Activated T-cell treated with anti-CD3 and anti-CD28 coated beads, Interleukin-2, amount 50 U/mL, for 72 hours (primary cell): ENCODE measurements at places on chromosomes 12 and 14.

- no peak for DNase-seq
Observed at GRCh38 chr14:76034566-76034965, 49.0 kb downstream of the IFT43 start.

DNA sequence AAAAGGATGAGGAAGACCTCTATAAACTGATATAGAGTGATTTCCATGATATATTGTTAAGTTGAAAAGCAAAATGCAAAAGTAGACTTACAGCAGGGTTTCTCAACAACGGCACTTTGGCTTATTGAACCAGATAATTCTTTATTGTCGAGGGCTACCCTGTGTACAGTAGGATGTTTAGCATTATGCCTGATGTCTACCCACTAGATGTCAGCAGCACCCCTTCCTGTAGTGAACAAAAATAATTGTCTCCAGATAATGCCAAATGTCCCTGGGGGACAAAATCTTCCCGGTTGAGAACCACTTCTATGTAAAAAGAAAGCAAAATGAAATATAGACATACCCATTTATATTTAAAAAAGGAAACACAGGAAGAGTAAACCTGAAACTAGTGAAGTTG, 32.4 kb downstream of the ABCD2 start:
- DNase-seq: peak; percentile 1

- DNase-seq: no peak
Observed at GRCh38 chr12:92608151-92609091, 94.4 kb upstream of the PLEKHG7 start.

DNA sequence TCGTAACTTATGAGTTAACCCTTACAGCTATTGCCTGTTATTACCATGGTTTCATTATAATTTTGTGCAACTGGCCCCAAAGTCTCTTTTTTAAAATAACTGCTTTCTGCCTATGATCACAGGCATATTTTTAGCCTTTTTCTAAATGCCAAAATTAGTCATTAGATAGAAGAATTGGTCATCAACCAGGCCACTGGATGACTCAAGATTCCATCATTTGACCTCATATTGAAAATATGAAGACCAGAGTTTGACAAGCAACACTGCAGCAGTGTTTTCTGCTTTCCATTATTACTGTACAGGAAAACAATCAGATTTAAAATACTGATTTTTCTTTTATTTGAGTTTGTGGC, 54.7 kb upstream of the OTOGL start:
- peak; percentile 1 for DNase-seq

DNA sequence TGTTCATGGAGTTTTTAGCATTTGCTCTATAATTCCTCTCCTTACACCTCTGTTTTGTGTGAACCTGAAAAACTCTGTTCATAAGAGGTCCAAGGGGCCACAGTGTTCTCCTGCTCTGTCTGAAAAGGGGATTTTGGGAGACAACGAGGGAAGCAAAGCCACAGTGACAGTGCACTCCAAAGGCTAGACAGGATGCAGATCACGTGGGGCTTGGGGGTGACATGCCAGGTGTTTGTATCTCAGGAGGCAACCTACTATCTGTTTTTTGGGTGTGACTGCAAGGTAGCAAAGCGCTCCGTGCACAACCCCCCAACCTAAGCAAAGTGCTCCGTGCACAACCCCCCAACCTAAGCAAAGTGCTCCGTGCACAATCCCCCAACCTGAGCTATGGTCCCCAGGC, 5.1 kb upstream of the CHD4 start:
- DNase-seq: no peak

DNA sequence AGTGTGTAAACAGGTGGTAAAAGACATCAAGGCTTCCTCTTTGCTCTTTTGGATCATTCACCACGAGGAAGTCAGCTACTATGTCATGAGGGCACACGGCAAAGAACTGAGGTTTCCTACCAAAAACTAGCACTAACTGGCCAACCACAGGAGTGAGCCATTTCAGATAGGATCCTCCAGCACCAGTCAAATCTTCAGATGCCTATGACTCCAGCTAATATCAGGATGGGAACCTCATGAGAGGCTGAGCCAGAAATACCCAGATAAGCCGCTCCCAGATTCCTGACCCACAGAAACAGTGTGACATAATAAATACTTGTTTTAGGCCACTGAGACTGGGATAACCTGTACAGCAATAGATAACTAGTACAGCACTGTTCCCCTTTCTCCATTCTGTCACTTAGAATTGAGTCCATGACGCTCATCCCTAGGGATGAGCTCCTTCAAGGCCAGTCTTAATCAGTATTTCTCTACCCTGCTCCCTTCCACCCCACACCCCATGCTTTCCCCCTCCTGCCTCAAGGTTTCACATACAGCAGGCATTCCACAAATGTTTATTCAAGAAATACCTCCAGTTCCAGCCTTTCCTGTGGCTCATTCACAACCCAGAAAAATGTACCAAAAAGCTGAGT, 68.4 kb downstream of the PPM1H start:
- no peak for DNase-seq

- no peak for DNase-seq
Observed at GRCh38 chr14:54000341-54000811, 43.8 kb upstream of the BMP4 start.

GRCh38 chr14:78638926-78639325, 468.8 kb downstream of the NRXN3 start:
- DNase-seq: no peak

- DNase-seq: no peak
Observed at GRCh38 chr12:68806488-68807237, 1.3 kb upstream of the MDM2 start.

- DNase-seq: no peak
Observed at GRCh38 chr12:92775416-92775815, 72.6 kb downstream of the PLEKHG7 start.

GRCh38 chr12:131913666-131914065, 15.4 kb upstream of the PUS1 start:
- no peak for DNase-seq

DNA sequence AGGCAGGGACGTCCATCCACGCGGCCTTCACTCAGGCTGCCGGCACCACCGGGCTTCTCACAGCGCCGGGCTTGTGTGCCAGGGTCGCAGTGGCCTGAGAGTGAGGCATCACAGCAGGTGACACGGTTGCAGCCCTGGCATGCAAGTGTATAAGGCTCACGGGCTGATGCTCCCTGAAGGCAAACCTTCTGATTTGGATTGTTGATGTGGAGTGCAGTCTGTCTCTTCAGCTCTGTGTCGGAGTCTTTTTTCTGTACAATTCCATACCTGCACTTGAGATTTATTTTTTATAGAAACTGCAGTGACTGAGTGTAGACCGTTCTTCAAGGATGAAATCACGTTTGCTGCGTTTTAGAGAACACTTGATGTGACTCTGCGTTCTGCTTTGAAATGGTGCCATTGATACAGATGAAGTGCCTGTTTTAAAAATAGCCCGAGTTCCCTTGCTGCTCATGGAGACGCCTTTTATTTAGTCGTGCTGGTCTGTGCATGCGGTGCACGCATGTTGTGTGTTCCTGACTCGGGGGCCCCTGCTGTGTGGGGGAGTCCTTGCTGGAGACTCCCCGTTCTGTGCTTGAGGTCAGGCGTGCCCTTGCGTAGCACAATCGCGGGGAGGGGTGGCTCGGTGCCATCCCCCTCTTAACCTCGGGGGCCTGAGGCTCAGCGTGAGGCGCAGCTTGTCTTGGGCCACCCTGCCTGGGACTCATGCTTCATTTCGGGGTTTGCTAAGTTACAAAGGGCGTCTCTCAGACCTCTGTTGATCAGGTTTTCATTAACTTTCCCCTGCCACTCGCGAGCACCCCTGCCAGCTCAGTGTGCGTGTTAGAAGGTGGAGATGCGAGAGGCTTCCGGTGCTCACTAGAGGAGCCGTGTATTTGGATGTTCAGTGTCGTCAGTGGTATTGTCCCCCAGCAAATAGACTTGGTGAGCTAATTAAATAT, 21.6 kb upstream of the AMN start:
- DNase-seq: no peak

GRCh38 chr12:32145096-32145495, 38.4 kb downstream of the BICD1 start:
- DNase-seq: no peak
